ENCODE measurements at places on chromosomes 7 and 10.

DNA sequence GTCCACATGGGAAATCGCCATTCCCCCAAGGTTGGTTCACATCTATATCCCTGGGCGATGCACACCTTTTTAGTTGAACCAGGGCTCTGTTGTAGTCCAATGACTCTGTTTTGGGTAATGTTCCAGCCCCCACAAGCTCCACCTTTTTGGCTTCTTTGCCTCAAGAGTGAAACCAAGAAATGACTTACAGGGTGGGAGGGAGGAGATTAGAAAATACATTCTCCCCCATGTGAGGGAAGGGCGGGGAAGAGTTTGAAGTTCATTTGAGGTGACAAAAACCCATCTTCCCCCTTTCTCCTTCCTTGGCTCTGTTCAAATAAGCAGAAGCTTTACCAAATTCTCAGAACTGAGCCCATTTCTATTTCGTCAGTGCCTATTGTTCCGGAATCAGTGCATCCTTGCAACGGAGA, 82.8 kb downstream of the GATA3 start:
- DNase-seq = no peak

DNA sequence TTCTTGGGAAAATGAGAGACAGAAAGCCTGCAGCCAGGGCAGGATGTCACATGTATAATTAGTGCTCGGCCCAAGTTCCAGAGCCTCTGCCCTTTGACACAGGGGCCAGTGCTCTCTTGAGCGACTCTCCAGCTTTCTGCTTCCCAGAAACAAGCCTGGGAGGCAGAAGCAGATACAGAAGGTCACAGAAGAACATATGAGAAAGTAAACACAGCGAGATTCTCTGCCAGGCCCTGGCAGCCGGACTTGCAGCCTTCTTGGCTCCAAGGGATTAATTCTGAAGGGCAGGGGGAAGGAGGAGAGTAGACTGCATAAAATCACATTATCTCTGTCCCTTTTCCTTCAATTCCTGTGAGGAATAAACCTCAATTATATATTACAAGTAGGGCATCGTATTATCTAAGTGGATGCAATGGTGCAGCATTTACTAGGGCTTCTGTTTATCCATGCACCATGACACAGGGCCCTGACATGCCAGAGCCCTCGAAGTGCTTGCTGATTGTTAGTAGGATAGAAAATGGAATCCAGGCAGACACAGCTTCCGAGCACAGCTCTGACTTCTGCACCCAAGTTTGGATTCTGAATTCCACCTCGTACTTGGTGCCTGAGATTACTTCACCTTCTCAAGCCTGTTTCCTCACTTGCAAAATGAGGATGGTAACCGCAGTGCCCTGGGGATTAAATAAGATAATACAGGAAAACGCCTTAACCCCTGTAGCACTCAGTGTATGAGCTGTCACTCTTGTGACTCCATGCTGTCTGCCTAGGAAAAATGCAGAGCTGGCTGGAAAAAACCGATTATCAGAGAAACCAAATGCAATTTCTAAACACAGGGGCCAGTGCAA, 536.5 kb downstream of the TNS3 start:
- DNase-seq = peak; percentile 44

DNA sequence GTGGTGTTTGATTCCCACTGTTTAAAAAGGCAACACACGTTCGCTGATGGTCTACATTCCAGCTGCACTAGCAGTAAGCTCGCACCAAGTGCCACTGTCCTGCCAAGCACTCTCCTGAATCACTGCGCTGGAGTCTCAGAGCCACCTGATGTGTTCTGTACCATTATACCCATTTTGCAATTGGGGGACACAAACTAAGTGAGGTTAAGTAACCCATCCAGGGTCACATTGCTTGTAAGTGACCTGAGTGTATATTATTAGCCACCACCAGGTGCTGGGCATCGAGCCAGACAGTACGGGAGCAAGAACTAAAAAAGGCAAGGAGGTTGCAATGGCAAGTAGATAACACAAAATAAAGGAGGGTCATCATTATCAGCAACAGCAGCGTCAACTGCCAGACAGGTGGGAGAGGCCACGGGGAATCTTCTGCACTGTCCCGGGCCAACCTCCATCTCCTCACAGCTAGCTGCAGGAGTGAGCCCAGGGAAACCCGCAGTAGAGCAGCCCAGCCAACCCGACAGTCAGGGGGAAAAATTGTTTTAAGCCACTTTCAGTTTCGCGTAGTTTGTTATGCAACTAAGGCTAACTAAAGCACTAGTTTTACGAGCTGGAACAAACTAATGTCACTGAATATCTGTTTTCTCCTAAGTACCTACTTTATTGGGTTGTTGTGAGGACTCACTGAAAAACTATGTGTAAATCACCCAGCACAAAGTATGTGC, 712 bp upstream of the CPVL start:
- no peak for DNase-seq

DNA sequence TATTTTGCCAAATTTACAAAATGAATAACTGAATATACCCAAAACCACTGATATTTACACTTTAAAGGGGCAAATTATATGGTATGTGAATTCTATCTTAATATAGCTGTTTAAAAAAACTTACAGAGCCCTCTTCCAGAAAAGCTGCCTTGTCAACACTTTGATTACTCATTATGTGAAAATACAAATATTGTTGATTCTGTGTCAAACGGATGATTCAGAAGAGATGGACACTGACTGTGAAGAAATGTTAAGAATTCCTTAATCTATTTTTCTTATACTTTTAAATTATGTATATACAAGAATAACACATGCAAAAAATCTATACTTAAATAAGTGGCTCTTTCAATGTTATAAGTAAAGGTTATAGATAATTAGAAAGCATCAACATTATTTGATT, 41.5 kb downstream of the SMURF1 start:
- DNase-seq = no peak

- no peak for DNase-seq
These were observed 35.2 kb upstream of the MXI1 start for GRCh38 chr10:110172155-110172554.

DNA sequence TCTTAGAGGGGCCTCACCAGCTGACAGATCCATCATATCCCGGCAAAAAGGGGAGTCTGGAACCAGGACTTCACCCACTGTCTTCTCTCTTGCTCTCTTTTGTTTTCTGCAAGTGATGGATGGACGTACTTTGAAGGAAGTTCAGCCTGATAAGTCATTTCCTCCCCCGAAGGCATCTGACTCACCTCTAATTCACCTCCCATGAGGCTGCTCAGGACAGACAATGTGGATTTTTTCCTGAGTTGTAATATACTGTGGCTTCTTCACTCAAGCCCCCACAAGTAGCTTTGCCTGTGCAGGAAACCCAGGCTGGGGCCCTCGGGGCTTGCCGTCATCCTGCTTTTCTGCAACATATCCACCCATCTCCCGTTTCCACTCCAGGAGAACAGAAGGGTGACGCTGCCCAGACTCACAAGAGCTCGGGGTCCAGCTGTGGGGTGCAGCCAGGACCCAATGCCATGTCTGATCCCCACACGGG, 70.4 kb downstream of the ASB13 start:
- peak; percentile 71 for DNase-seq

GRCh38 chr7:78587443-78588044, 789.0 kb downstream of the PHTF2 start:
- DNase-seq = no peak

DNA sequence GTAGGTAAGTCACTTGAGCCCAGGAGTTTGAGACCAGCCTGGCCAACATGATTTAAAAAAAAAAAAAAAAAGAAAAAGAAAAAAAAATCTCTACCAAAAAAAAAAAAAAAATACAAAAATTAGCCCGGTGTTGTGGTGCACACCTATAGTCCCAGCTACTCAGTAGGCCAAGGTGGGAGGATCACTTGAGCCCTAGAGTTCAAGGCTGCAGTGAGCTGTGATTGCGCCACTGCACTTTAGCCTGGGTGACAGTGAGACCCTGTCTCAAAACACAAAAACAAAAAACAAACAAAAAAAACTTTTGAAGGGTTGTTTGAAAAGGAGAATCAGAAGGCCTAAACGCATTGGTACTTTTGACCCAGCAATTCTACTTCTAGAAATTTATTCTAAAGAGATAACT, 13.7 kb downstream of the TLL2 start:
- DNase-seq = no peak

DNA sequence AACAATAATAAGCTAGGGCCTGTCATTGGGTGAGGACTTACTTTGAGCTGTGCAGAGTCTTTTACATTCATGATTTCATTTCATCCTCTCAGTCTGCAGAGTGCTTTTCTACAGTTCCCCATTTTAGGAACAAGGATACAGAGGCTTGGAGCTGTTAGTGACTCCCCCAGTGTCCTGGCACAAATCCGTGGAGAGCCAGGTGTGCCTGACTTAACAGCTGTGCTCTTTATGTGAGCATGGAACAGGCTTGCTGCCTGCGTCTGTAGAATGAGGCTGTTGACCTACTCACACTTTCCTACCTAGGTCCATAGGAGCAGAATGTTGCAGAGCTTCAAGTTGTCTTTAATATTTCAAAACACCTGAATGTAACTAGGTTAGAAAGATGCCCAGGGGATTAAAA, 50.4 kb upstream of the BTBD16 start:
- no peak for DNase-seq

Data from adipocyte (in vitro differentiated cells).